ENCODE measurements at places on chromosomes 1 and 21.

DNA sequence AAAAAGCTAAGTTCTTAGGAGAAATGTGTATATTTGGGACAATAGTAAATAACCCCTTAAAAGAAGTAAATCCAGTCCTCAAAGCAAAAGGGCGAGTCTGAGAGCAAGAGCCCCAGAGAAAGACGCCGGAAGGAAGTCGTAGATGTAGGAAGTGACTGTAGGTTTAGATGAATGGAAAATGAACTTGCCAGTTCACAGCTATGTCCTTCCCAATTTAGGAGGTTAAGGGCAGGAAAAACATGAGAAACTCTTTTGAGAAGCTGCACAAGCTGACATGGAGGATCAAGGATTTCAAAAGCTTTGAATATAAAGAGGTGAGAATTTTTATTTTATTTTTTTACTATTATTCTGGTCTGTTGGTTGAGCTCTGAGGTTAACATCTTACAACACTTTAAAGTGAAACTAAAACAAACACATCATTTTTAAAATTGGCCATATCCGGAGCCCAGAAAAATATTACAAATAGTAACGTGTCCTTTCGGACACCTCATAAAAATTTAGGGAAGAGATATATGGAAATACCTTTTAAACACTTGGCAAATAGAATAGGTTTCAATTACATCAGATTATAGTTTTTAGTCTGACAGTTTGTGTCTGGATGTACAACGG lies 1178.6 kb downstream of the MRPL39 start:
- DNase-seq: no peak

- DNase-seq: no peak
These were observed 12.1 kb downstream of the SLFNL1 start for GRCh38 chr1:41009466-41009865.

DNA sequence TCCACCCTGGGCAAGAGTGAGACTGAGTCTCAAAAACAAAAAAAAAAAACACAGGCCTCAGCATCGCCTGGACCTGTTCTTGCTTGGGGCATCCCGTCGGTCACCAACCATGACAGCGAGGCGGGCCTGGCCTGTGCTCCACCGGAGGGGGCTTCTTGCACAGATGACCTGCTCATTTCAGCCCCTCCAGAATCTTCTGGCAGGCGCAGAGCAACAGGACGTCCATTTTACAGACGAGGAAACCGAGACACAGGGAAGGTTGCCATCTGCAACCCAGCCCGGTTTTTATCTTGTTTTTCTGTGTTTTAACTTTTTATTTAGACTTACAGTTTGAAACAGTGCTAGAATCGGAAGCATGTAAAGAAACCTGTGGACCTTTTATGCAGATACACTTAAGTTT lies 918 bp downstream of the CSTB start:
- no peak for DNase-seq

GRCh38 chr1:42937836-42938644 lies 20.6 kb downstream of the SLC2A1 start:
- no peak for DNase-seq

DNA sequence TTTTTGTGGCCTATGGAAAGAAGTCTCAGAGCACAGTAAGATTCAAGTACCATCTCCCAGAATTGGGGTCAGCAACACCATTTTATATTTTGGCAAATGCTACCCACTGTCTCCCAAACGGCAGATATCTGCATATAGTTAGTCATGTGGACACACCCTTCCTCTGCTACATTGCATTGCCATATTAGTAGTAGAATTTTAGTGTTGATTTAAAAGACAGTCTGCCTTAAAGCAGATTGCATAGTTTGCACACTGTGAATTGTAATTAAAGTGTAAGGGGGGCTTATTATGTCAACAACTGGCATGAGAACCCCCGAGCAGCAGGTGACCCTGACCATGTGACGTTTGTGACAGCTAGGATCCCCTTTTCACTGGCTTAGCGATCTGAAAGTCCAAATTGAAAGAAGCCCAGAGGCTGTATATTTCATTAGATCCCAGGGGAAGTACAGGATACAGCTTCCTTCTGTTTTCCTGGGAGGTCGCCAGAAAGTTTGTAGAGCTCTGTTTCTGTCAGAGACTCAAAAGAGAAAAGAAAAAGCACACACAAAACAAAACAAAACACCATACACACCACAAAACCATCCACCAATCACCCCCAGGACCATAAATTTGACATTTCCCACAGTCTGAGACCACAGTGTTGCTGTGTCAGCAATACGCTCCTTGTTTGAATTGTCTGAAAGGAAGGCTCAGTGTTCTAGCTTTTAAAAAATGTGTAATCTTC lies 172.4 kb downstream of the NFIA start:
- DNase-seq: no peak

- DNase-seq: no peak
These were observed 1.1 kb upstream of the TMEM52 start for GRCh38 chr1:1920057-1920607.

DNA sequence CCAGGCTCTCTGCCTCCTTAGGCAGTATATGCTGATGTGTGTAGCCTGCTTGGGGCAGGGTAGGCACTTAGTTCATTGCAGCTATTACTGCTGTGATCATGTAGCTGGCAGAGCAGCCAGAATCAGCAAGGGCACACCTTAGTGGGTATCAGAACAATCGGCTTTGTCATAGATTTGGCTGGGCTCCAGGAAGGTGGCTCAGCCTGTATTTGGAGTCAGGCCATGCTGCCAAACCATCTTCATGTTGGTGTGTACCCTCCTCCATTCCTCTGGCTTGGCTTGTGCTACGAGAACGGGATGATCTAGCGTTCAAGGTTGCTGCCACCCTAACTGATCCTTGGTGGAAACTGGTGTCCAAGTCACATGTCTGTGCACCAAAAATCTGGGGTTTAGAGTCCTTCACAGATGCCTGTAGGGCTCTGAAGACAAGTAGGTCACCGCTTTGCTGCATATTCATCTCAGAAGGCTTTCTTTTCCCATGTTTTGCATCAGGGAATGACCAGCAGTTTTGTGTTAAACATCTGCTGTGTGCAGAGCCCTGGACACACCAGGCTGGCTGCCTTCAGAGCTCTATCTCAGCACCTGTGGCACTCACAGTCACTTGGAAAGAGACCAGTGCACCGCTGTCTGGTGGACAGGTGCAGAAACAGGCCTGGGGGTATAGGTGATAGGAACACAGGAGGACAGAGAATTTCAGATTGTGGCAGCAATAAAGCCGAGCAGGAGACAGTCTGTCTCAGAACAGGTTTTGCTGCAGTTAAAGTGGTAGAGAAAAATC lies 23.7 kb downstream of the VANGL1 start:
- peak; percentile 20 for DNase-seq

- DNase-seq: no peak
These were observed at the start of gene TNFRSF8 for GRCh38 chr1:12063141-12064072. Gene TNFRSF8, plus strand, starts transcription at chr1:12063303. Its CDS starts 296 bp downstream, at chr1:12063599.

DNA sequence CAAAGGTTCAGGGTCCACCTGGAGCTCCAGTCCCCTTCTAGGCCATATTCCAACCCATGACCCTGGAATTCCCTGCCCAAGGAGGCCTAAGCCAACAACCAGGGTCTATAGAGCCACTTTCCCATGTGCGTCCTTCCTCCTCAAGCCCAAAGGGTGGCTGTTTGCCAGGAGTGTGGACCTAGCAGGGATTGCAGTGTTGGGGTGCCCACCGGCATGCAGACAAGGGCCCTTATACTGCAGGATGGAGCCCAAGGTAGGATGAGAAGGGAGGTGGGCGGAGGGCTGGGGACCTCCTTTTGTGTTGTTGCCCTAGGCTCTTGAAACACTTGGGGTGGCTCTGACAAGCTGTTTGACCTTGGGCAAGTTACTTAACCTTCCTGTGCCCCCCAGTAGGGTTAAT lies 19.7 kb upstream of the ADGRB2 start:
- no peak for DNase-seq

GRCh38 chr1:201377611-201378092 lies at the start of gene TNNT2:
Gene TNNT2, minus strand, starts transcription at chr1:201377680. Its CDS starts 4,426 bp downstream, at chr1:201373254.
- no peak for DNase-seq

- no peak for DNase-seq
These were observed 997.3 kb downstream of the AMY1C start for GRCh38 chr1:104746994-104747393.
